Glutamatergic neuron (in vitro differentiated cells): ENCODE measurements at places on chromosomes 6 and 20. TPM values are rescaled to one million over a fixed set of nuclear protein-coding genes. Genes with fewer than 3 reads are reported as not detected.
A peak's percentile ranks its signal among the peaks of the same experiment; 100 is the strongest.

- no peaks in the 10 kb centered on the region for H3K36me3 ChIP-seq
Measured at GRCh38 chr6:27156874-27157458, 90.5 kb upstream of the PRSS16 start.

DNA sequence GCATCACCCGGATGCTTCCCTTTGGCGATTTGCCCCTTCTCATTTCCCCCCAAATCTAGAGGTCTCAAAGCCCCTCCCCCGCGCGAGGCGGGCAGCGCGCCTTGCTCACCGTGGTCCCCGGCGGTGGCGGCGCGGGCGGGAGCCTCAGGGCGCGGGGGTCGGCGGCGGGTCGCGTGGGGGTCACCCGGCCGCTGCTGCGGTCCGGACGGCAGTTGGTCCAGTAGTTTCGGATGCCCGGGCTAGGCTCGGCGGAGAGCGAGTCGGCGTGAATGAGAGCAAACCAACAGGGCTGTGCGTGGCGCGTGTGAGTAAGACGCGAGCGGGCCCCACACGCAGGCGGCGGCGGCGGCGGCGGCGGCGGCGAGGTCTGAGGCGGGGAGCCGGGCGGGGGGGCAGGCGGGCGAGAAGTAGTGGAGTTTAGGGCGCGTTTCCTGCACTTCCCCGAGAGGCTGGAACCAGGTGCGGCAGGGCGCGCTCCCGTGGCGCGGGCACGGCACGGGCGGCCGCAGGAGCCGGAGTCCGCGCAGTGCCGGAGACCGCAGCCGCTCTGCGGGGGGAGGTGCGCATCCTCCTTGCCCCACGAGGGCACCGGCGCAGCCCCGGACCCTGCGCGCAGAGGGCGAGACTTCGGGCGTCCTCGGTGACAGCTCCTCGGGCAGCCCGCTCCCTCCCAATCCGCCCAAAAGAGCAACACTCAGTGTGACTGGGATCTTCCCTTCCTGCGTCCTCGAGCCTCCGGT lies 567 bp downstream of the HS3ST5 start:
- H3K27ac ChIP-seq, result peak overlapping the region; percentile 96
- peak; percentile 74 for DNase-seq
- H3K27me3 ChIP-seq, result peaks cover 10% of the 10 kb centered on the region
- H3K4me3 ChIP-seq, result peak overlapping the region; percentile 99
- H3K4me1 ChIP-seq, result peaks cover 14% of the 10 kb centered on the region
- H3K36me3 ChIP-seq, result no peaks in the 10 kb centered on the region

- no peaks in the 10 kb centered on the region for H3K36me3 ChIP-seq
- peaks cover 2% of the 10 kb centered on the region for H3K27me3 ChIP-seq
- no peak overlapping the region for H3K27ac ChIP-seq
- DNase-seq, result peak; percentile 76
- peaks cover 2% of the 10 kb centered on the region for H3K4me1 ChIP-seq
Measured at GRCh38 chr20:50320901-50321796, 130.5 kb downstream of the CEBPB start.

DNA sequence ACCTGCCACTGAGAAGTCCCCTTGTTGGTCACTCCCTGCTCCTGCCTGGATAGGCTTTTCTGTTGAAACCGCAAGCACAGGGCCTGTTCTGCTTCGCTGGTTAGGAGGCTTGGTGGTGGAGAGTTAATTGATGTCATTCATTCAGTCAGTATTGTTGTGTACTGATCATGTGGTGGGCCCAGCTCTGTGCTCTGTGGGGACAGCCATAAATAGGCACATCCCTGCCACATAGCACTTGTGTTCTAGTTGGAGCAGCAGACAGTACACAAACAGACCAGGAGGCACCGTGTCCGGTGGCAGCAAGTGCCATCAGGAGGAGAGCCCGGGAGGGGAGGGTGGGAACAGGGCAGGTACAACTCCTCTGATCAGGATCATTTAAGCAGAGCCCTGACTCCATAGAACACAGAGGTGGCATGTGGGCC lies 155.2 kb upstream of the INSM1 start:
- peaks cover 80% of the 10 kb centered on the region for H3K4me1 ChIP-seq
- H3K27me3 ChIP-seq, result peaks cover 10% of the 10 kb centered on the region
- no peak overlapping the region for H3K4me3 ChIP-seq
- no peak for DNase-seq
- H3K27ac ChIP-seq, result peak overlapping the region; percentile 62

Gene GJA10
- not detected for total RNA-seq
